ENCODE measurements at places on chromosomes 16 and 17. TPM values are rescaled to one million over a fixed set of nuclear protein-coding genes. Genes with fewer than 3 reads are reported as not detected.

DNA sequence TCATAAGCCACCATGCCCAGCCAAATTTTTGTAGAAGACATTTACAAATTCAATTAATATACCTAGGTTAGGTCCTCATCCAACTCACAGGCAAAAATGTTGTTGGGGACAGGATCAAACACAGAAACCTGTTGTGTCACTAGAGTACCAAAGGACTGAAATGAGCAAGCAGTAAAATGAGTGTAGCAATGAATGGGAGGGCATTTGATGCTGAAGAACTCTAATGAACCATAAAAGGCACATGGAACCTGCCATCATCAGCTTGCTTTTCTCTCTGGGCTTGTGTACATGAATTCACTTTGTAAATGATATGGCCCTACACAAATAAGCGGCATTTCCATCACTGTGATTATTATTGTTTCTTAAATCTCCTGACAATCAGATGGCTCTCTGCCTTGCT, 17.8 kb downstream of the USP31 start:
- DNase-seq: no peak

- no peak for DNase-seq
Observed at GRCh38 chr16:27476240-27476639, 73.5 kb downstream of the GTF3C1 start.

GRCh38 chr16:17481736-17482135, 11.0 kb upstream of the XYLT1 start:
- no peak for DNase-seq

DNA sequence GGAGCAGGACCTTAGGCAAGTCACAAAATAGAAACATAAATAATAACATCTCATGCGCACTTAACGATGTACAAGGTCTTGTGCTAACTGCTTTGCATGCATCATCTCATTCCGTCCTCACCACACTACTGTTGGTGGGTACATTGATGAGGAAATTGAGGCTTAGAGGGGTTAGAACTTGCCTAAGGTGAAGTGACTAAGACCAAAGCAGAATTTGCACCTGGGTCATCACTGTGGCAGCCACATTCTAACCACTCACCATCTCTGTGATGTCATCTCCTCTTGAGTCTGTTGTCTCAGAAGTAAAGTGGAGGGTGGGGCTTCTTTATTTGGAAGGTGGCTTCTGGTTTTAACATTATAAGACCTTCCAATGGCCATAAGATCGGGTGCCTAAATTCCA, 20.4 kb upstream of the TRIM25 start:
- no peak for DNase-seq

DNA sequence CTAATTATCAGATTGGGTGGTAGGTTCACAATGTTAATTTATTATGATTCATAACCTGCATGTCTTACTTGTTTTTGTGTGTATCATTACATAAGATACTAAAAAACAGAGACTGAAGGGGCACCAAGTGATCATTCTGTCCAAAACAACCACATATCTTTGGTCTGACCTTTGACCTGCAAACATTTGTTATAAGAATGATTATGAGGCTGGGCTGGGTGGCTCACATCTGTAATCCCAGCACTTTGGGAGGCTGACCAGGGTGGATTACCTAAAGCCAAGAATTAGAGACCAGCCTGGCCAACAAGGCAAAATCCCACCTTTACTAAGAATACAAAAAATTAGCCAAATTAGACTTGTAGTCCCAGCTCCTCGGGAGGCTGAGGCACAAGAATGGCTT, 116.4 kb downstream of the SPAG9 start:
- no peak for DNase-seq

GRCh38 chr17:50800196-50800700, 32.9 kb upstream of the ANKRD40CL start:
- DNase-seq: no peak

- DNase-seq: no peak
Observed at GRCh38 chr16:88505405-88506082, 52.5 kb downstream of the ZFPM1 start.

DNA sequence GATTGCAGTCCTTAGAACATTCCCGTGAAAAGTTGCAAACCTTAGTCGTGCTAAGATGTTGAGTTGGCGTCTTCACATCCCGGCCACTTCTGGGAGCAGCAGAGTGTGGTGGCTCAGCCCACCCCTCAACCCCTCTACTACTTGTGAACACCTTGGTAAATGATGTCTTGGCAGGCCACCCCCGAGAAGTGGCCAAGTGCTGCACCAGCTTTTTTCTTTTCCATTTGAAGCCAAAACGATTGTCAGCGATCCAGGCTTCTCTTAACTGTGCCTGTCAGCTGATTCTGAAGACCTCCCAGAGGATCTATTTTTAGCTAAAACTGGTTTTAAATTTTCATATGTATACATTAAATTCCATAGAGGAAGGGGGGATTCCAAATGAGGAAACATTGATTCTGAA, 247.5 kb downstream of the CDH13 start:
- DNase-seq: no peak

- no peak for DNase-seq
Observed at GRCh38 chr17:29443041-29443739, 53.0 kb downstream of the TAOK1 start.

DNA sequence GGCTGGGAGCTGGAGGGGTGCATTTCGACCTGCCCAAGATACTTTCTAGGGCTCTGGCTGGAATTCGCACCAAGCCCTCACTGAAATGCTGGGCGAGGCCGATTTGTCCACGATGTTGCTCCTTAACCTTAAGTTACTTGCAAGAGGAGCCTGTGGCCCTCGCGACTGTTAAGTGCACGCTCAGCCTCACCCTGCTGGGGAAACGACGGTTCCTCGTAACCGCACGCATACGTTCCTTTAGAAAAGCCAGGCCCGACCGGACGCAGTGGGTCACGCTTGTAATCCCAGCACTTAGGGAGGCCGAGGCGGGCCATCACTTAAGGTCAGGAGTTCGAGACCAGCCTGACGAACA, 607 bp upstream of the NCOR1 start:
- DNase-seq: no peak

DNA sequence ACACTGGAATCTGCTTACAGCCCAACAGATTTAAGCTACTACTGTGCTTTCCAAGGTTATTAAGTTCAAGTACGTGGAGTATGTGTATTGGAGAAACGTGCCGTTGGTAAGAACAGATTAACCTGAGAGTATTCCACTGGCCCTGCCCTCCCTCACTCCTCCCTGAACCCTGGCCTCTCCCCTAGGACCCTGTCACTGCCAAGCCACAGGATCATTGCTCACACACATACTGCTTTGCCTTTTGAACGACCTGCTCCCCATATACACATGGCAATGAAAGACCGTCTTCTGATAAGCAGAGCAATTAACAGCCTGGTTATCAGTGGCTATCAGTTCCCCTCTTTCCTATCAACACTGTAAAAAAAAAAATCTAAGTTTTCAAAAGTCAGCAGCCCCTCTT, 458.9 kb upstream of the DYNLRB2 start:
- DNase-seq: no peak

DNA sequence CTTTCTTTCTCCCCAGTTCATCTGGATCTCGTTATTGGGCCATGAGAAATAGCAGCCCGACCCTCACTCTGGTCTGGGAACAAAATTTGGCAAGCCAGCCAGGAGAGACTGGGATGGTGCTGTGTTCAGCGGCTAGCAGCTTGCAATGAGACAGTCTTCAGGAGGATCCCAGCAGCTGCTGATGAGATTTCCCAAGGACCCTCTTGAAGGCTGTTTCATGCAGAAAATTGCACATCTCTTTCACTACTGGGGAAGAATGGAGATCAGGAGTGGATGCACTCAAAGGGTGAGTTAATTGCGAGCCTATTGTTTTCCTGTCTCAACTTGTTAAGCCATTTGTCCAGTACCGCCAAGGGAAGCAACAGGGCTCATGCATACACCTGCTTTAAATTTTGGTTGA, 5.5 kb upstream of the COIL start:
- DNase-seq: no peak

- no peak for DNase-seq
Observed at GRCh38 chr17:29176558-29177351, 3.4 kb downstream of the MYO18A start.

- DNase-seq: no peak
Observed at GRCh38 chr17:83103200-83103942, 24.0 kb downstream of the METRNL start.

DNA sequence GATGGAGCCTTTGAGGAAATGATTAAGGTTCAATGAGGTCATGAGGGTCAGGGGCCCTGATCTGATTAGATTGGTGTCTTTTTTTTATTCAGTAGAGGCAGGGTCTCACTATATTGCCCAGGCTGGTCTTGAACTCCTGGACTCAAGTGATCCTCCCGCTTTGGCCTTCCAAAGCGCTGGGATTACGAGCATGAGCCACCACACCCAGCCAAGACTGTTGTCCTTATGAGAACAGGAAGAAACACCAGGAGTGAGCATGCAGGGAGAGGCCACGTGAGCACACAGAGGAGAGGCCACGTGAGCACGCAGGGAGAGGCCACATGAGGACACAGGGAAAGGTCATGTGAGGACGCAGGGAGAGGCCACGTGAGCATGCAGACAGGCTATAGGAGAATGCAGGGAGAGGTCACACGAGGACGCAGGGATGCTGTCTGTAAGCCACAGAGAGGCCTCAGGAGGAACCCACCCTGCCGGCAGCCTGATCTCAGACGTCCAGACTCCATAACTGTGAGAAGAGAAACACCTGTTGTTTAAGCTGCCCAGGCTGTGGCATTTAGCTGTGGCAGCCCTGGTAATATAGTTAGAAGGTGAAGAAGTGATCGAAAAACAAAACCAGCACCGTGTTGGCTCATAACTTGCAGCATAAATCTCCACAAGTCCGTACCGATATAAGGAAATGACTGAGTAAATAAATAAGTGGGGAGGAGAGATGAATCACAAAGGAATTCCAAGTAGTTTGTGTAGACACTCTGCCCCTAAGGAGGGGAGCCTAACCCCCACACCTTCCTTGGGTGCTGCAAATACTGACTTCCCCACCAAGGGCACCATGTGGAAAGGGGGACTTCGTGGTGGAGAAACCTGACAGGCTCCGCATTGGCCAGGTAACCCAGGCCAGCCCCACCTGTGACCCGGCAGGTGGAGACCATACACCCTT, 14.6 kb upstream of the CSNK1D start:
- no peak for DNase-seq

GRCh38 chr16:17327664-17328335, 143.0 kb downstream of the XYLT1 start:
- DNase-seq: no peak

- DNase-seq: no peak
Observed at GRCh38 chr16:75322740-75323139, 71.3 kb upstream of the BCAR1 start.

DNA sequence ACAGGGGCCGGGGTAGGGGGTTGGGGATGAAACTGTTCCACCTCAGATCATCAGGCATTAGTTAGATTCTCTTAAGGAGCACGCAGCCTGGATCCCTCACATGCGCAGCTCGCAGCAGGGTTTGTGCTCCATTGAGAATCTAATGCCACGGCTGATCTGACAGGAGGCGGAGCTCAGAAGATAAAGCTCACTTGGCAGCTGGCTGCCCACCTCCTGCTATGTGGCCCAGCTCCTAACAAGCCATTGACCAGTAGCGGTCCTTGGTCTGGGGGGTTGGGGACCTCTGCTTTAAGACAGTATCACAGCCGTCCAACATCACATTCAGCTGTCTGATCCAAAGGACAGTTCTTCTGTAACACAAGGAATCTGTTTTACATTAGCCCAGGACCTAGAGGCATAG, 62.5 kb downstream of the SLC39A11 start:
- DNase-seq: no peak

GRCh38 chr16:89584768-89585549, 9.4 kb downstream of the CPNE7 start:
- no peak for DNase-seq

DNA sequence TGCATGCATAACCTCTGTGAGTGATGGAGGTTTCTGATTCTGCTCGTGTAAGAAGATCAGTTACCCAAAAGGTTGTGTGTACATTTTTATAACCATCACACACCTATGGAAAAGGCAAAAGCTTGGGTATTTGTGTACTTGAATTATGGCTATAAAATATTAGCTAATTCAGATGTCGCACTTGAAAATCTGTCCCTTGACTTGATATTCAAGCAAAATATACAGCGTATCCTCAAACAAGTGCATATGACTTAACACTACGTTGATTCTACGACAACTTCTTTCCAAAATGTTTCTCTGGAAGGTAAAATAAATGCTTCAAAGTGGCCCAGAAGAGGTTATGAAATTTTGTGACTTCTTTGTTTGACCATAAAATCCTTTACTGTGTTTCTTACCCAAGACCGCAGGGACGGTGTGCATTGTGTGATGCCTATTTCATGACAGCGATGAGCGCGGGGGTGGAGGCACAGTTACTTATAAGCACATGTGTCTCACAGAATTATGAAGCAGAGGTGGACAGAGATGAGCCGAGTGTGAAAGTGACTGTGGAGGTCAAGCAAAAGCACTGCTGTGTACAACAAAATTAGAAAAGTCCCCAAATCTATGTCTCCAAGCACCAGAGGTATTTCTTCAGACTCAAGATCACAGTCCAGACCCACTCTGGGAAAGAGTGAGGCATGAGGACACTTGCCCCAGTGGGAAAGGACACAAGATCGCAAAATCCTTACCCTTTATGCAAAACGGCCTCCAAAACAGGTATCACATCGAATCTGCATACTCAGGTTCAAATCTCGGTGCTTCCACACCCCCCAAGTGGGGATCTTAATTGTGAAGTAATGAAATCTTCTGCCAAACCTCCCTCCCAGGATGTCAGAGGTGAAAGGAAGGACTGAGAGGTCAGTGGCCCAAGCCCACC, 4.1 kb upstream of the HOXB9 start:
- no peak for DNase-seq

GRCh38 chr16:31513126-31513525, 4.9 kb upstream of the RUSF1 start:
- DNase-seq: no peak

DNA sequence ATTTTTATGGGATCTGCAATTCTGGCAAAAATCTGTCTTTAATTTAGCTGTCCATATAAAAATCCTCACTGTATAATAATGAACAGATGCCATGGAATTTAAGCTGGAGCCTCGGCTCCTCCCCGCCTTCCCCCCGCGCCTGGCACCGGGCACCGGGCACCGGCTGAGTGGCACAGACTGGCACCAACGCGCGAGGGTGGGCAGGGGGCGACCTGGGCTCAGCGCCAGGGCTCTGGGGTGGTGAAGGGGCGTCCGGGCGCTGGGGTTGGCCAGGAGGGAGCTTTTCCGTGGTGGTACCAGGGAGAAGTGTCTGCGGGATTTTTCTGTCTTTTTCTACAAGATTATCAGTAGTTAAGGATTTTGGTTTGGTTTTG, 9.1 kb downstream of the NEUROD2 start:
- no peak for DNase-seq

GRCh38 chr16:7492122-7492521, 159.5 kb downstream of the RBFOX1 start:
- no peak for DNase-seq

- no peak for DNase-seq
Observed at GRCh38 chr17:50517011-50517410, 8.8 kb downstream of the MYCBPAP start.

MRM1 gene
- polyA plus RNA-seq: 2.9 TPM

KRTAP2-3 gene
- not detected for polyA plus RNA-seq

GSG1L gene
- 0.35 TPM for polyA plus RNA-seq

TNFSF12 gene
- 22.3 TPM for polyA plus RNA-seq

HOXB7 gene
- polyA plus RNA-seq: 50.2 TPM

DHX40 gene
- 90.5 TPM for polyA plus RNA-seq

MMP28 gene
- polyA plus RNA-seq: 1.4 TPM

MT1H gene
- 3.8 TPM for polyA plus RNA-seq

CA10 gene
- polyA plus RNA-seq: 15.2 TPM

KRTAP1-1 gene
- polyA plus RNA-seq: not detected

NGFR gene
- 4.7 TPM for polyA plus RNA-seq

KRT9 gene
- not detected for polyA plus RNA-seq

All from right renal cortex interstitium (tissue), 3 donors.